Endodermal cell (in vitro differentiated cells): ENCODE measurements at places on chromosomes 3 and 15.

DNA sequence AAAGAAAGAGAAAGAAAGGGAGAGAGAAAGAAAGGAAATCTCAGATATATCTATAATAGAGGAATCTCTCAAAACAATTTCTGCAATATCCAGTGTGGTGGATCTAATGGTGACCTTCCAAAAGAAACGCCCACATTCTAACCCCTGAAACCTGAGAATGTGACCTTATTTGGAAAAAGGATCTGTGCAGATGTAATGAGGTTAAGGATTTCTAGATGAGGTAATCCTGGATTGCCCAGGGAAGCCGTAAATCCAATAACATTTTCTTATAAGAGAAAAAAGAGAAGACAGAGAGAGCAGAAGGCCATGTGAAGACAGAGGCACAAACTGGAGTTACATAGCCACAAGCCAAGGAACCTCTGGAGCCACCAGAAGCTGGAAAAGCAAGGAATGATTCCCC is 307.6 kb downstream of the ZBTB20 start:
- DNase-seq: no peak

GRCh38 chr3:53079147-53079546 is 33.3 kb upstream of the SFMBT1 start:
- DNase-seq: peak; percentile 30

DNA sequence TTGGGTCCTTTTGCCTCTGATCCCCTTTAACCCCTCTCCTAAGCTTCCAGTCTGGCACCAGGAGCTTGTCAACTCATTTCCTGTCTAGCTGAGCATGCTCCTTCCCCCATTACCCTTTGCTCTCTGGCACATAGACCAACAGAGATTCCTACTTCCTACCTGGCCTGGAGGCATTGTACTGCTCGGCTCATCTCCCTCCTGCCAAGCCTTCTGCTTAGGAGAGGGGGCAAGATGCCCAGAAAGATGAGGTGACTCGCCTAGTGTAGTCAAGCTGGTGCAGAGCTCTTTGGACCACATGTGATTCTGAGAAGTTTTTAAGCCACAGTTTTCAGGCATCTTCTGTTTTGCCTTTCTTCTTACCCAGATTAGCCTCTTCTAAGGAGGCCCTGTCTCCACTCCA is 95.4 kb downstream of the ZNF621 start:
- DNase-seq: no peak

DNA sequence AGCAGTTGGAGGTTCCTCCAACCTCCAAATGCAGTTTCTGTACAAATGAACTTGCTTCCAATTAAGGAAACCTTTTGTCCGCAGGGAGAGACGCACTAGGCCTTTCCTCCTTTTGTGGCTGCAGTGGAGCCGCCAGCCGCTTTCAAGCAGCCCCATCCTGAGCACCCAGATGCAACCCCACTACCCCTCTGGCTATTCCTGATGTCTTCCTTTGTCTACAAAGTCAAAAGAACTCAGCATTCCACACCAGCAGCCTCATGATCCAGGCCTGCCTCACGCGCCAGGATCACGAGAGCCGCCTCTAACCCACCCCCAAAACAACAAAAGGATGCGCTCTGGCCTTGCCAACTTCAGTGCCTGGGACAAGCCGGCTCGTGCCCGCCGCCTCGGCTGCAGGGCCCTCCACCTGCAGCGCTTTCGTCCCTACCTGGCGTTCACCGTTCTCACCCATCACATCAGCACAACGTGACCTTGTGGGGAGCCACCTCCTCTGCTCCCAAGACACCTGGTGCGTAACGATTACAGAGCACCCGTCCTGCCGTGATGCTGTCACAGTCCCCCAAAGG is 48.2 kb upstream of the MUC4 start:
- DNase-seq: peak; percentile 61

DNA sequence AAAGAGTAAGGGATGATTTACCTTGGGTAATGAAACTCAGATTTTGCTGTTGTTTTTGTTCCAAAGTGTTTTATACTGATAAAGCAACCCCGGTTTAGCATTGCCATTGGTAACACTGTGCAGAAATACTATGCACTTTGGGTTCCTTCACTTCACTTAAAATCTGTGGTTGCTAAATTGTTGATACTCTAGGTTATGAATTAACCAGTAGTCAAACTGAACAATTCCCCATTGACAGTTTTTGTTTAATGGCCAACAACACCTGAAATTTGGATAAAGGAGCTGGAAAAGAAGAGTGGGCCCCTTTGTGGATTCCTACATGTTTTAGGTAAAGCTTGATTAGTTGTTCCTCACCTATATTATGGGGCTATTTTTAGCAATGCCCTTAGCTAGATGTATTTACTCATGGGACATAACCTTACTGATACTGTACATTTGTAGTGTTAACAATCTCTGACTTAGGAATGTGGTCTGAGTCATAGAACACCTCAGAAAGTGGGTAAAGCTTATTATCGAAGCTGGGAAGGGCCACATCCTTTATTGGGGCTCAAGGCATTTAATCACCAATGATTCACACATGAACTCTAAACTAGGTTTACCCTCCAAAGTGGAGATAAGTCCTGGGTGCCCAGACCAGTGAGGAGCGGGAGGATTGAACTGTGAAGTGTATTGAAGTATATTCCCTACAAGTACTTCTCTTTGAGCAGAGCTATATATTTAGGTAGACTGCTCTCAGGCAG is 29.5 kb upstream of the THRB start:
- DNase-seq: no peak

- no peak for DNase-seq
These were observed 42.2 kb downstream of the RIOX2 start for GRCh38 chr3:97930018-97930417.

DNA sequence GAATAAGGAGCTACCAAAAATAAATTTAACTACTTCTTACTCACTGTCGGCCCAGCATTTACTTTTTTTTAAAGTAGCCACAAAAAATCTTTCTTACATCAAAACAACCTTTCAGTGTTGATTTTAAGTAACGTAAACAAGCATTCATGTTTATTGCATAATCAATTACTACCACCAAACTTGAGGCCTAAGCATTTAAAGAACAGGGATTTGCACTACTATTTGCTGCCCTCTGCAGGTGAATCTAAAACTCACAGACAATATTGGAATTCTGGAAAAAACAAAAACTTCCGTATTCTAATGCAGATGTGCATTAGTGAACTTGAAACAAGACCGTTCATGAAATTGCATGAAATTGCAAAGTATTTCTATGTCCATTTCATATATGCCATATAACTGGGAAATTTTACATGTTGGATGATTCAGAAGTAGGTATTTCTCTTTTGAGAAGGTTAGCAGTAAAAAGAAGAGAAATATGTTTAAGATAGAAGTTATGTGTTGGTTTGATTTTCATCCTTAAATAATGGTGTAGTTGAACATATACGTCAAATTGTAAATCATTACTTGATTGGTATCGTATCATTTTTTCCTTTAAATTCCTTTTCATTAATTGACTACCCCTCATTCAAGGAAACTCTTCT is 55.6 kb downstream of the CGGBP1 start:
- no peak for DNase-seq

DNA sequence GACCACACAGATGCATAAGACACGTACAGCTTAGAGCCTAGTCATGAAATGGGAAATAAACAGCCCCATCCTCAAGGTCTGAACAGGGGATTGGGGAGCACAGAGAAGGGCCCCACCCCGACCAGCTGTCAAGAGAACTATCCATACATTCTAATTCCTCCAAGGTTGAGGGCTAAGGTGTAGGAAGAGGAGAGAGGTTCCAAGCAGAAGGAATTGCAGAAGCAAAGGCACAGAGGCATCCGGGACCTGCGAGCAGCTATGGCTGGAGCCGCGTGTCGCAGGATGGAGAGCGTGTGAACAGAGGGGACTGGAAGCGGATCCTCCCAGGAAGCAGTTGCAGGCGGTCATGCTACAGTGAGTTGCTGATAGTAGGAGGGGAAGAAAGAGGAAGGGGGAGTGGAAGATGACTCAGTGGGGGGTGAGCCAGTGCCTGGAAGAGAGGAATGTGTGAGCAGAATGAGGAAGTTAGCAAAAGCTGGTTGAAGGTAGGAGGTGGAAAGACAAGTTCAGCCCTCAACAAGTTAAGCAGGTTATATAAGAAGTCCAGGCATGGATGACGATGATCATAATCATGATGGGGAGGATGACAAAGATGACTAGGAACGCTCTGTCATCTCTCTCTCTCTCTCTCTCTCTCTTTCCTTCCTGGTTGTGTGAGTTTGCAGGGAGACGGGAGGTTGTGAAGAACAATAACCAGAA is 89.7 kb downstream of the LIPC start:
- peak; percentile 76 for DNase-seq

DNA sequence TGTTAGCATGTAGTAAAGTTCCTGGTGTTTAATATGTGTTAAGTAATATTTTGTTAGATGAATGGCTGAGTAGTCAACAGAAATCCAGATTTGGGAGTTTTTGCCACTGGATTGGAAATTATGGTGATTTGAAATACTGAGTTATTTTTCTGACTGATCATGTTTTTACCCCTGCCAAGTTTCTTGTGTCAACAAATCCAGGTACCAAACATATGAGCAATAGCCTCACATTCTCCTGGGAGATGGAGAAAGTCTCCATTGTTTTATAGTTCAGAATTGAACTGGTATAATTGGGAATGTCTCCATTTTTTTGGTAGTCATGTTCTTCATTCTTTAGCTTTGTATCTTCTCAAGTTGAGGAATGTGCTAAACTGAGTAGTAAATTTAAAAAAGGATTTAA is 767.2 kb upstream of the LMCD1 start:
- no peak for DNase-seq

GRCh38 chr3:55888282-55888885 is 401.3 kb upstream of the WNT5A start:
- no peak for DNase-seq

DNA sequence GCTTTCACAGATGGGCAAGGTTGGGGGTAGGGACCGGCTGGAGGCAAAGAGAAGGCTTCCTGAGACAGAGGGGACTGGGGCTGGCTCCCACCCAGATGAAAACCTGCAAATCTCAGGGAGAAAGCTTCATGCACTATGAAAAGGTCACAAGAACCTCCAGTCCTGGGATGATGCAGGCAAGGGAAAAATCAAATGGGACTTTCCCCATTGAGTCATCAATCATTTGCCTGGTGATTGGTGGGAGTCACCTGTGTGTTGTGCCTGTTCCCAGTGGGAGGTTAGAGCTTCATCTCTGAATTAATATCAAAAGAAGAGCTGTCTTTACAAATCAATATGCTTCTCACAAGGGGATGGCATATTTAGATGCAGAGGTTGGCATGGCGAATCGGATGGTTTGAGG is 49.9 kb downstream of the CACNA1D start:
- DNase-seq: no peak
